Fibroblast of skin of left biceps (primary cell): ENCODE measurements at places on chromosomes 3 and 15.
A peak's percentile ranks its signal among the peaks of the same experiment; 100 is the strongest.

DNA sequence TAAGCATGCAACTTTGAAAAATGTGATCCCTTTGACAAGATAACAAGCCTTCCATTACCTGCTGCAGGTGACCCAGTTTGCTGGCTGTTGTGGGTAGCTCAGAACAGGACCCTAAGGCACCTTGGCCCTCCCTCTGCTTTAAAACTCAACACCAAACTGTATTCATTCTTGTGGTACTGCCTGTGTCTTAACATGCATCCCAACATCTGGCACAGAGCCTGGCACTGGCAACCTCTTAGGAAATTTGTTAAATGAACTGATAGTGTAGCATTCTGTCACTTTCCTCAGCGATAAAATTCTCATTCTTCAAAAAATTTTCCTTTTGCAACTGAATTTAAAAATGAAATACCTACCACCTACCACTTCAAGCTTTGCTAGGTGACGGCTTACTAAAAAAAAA, 287.3 kb upstream of the ADAMTS9 start:
- DNase-seq, result no peak

GRCh38 chr15:56244811-56245576, 1.3 kb upstream of the RFX7 start:
- DNase-seq, result no peak

- no peak for DNase-seq
These were observed 412.1 kb downstream of the TBL1XR1 start for GRCh38 chr3:176785171-176785570.

DNA sequence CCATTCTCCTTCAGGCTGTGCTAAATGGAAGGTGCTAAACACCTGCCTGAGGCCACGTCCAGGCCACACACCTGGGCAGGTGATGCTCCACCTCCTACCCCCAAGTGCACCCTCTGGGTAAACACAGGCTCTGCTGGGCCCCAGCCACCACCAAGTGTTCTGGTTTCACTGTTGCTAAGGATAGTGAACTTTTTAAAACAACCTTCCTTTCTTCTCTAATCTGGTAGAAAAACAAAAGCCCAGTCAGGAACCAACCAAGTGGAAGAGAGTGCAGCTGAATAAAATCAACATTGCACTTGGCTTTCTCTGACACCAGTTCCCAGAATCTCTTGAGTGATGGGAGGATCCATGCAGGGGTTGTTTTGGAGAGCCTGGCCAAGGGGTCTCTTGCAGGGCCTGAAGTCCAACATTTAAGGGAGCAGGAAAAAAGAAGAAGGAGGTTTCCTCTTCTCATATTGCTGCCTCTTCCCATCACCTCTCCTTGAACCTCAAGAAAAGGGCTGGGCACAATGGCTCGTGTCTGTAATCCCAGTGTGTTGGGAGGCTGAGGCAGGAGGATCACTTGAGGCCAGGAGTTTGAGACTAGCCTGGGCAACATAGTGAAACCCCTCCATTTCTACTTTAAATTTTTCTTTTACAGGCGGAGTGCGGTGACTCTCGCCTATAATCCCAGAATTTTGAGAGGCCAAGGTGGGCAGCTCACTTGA, 26.2 kb upstream of the ATP13A3 start:
- DNase-seq, result no peak

DNA sequence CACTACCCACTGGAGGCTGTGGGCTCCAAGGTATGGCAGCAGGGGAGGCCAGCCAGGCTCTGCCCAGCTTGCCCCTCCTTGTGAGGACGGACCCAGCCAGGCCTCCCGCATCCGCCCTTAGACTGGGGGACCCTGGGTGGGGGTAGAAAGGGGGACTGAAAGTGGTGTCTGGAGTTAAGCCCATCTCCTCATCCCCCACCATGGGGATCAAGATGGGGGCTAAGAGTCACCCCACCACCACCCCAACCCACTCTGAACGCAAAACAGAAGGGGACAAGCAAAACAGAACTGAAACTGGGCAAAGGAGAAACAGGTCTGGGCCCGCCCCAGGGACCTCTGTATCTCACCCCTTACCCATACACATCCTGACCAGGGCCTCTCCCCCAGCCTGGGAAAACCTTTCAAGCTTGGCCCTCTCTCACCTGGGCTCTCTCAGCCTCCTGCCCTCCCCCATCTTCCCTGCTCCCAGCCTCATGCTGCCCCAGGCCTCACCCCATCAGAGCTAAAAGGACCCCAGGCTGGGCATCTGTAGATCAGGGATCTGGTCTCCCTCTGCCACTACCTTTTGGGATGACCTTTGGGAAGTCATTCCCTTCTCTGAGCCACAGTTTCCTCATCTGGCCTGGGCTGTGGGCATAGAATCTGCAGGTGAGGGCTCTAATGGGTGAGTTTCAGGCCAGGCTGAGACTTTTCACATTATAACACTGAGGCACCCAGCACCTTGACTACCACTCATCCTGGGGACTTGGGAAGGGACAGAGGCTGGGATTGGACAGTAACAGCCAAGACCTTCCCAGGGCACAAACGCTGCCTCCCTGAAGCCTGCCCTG, 30.0 kb upstream of the CYP11A1 start:
- DNase-seq, result no peak

- no peak for DNase-seq
These were observed 1498.7 kb upstream of the CADM2 start for GRCh38 chr3:83460052-83460451.

- DNase-seq, result no peak
These were observed 721 bp downstream of the ADAMTS7 start for GRCh38 chr15:78810362-78811123.

DNA sequence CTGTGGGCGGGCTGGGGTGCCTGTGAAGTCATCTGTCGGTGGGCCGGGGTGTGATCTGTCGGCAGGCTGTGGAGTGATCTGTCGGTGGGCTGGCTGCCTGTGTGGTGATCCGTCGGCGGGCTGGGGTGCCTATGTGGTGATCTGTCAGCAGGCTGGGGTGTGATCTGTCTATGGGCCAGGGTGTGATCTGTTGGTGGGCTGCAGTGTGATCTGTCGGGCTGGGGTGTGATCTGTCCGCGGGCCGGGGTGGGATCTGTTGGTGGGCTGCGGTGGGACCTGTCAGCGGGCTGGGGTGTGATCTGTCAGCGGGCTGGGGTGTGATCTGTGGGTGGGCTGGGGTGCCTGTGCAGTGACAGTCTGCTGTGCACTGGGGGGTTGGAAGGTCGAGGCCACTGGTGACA, 204.5 kb downstream of the XXYLT1 start:
- DNase-seq, result no peak

- no peak for DNase-seq
These were observed 11.0 kb downstream of the VILL start for GRCh38 chr3:38001456-38002081.

- DNase-seq, result peak; percentile 3
These were observed 910.0 kb upstream of the ROBO1 start for GRCh38 chr3:80677796-80678195.

DNA sequence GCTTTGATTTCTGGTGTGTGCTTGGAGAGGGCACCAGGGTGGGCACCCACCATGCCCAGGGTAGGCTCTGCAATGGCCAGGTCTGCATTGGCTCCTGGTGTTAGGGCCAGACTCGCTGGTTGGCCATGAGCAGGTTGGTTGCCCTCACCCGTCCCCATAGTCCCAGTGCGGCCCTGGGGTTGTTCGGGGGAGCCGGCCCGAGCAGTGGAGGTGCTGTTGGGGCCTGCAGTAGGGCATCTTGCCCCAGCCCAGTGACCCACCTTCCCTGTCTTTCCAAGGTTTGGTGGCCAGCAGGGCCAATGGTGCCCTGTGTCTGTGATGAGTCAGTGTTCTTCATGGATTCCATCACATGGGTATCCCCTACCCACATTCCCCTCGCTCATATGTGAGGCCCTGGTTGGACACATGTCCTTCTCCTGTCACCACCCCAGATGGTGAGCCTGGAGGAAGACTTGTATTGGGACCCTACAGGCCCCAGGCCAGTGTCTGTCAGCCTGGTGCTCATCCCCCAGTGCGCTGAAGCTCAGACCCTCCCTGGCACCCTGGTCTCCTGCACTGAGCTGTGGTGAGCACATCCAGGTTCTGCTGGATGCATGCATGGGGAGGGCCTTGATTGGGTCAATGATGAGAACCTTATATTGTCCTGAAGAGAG, 190.1 kb downstream of the UBE3A start:
- no peak for DNase-seq

DNA sequence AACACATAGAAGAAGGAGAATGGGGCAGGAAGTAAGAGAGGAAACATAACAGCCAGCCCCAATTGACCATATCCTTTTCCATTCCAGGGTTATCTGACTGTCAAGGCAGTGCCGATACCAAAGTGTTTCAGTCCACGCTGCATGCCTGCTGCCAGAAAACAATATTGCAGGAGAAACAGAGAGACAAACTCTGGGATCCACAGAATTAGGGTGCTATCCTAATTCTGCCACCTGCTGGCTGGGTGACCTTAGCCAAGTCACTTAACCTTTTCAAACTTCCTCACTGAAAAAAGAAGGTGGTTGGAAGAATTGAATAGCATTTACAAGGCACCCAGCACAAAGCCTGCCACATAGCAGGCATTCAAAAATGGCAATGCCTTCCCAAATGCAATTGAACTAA, 32.0 kb downstream of the GLB1 start:
- DNase-seq, result no peak

DNA sequence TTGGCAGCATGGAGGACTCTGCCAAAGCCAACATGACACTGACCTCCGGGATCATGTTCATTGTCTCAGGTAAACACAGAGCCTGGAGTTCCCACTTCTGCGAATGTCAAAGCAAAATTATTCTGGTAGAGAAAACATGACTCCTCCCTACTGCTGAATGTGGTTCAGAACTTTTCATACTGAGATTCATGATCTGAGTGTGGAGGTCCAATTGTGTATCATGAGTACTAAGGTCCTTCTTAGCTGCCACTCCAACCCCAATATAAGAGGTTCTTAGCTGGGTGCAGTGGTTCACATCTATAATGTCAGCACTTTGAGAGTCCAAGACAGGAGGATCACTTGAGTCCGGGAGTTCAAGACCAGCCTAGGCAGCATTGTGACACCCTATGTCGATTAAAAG, 13.8 kb downstream of the CLDN18 start:
- no peak for DNase-seq

GRCh38 chr3:69419276-69419675, 33.4 kb upstream of the FRMD4B start:
- DNase-seq, result no peak

DNA sequence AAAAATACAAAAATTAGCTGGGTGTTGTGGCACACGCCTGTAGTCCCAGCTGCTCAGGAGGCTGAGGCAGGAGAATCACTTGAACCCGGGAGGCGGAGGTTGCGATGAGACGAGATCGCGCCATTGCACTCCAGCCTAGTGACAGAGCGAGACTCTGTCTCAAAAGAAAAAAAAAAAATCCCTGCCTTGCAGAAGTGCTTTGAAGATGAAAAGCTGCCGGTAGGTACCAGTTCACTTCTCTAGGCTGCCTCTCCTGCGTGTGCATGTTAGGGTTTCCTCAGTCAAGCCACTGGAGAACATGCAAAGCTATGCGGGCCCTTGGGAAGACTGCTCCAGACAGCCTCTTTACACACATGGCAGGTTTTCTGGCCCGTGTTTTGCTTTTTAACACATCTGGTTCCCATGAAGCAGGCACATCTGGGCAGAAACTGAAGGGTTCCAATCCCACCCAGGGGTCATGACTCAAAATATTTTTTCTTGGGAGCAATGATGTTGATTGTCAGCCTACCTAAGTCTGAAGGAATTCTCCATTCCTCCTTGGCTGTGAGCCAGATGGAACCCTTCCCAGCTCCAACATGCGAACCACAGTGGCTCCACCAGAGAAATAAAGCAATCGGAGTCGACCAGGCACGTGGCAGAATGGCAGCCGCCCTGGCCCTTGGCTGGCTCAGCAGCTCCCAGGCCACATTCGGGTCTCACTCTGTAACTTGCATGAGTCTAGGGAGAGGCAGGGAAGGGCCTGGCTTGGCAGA, 29.6 kb downstream of the MGLL start:
- peak; percentile 98 for DNase-seq

- no peak for DNase-seq
These were observed 29.7 kb downstream of the STARD9 start for GRCh38 chr15:42604894-42605744.

GRCh38 chr3:32583708-32584107, 13.1 kb upstream of the DYNC1LI1 start:
- DNase-seq, result no peak

GRCh38 chr3:133767607-133768006, 21.4 kb downstream of the TF start:
- no peak for DNase-seq

DNA sequence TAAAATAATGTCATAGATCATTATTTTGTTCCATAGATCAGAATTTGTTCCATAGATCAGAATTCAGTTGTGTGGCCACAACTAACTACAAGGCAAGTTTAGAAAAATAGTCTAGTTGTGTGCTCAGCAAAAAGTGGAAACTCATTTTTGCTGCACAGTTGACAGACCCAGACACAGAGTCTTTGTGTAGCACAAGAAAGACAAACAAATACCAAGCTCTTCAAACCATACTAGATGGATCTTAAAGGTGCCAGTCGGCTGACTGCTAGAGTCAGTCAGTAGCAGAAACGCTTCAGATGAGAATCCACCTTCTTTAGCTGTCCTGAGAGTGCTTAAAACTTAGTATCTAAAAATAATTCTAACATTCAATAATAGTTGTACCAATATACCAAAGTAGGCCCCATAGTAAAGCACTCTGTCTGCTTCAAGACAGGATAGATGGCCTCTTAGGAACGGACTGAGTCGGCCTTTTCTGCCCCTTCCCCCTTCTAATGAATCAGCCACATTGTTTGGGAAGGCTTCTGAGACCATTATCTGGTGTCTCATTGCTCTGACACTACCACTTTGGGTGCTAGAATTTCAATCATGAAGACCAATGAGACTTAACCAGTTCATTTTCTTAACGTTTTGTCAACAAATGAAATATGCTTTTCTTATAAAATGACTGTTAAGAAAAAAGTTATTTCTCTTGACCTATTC, 27.7 kb upstream of the SLC4A7 start:
- DNase-seq, result no peak

DNA sequence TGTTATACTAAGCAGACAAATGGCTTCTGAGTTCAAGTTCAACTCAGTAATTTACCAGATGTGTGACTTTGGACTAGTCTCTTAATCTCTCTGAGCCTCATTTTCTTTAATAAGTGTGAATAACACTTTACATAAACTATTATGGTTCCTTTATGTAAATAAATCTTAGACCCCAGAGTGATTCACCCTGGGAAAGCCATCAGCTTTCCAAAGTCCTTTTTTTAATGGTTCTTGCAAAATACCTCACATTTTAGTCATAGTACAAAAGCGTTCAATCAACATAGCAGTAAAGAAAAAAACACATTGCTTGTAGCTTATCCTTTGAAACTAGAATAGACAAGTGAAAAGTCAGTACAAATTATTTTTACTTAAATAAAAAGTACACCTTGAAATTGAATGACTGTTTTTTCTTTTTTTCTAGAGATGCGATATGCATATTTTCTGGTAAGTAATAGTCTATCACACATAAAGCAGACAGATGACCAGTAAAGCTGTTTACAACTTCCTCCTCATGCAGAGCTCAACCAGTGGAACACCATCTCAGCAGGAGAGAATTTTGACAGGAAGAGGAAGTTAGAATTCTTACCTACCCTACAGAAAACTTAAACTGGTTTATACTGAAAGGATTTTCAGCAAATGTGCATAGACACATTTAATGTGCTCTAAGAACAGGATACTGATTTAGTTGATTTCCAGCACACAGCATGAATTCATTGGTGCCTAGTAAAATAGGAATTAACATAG, 123.0 kb upstream of the AGBL1 start:
- DNase-seq, result no peak
